Activated CD8-positive, alpha-beta memory T cell treated with anti-CD3 and anti-CD28 coated beads for 1 hour (primary cell): ENCODE measurements at places on chromosomes 13 and 19.

GRCh38 chr13:24180750-24181377 is 20.3 kb downstream of the SPATA13 start:
- DNase-seq, result no peak

DNA sequence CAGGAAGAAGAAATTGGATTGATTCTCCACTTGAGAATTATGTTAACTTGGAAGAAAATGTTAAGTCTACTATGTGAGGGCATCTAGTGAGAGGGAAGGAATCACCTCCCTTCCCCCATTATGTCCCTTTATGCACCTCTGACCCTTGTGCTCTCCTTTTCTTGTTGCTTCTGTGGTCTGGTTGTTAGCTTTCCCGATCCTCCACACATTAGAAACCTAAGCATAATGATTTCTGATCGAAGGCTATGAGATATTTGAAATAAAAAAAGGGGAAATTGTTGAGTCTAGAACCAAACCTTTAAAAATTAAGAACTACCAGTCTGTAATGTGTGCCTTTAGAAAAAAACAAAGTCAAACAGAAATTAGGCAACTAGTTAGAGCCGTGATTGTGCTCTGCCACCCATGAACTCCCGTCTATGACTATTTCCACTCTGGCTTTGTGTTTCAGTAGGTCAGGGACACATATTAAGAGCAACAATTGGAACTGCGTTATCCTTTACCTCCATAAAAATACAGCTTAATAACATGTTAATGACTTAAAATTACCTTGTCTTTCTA is 463 bp upstream of the GPC6 start:
- no peak for DNase-seq

DNA sequence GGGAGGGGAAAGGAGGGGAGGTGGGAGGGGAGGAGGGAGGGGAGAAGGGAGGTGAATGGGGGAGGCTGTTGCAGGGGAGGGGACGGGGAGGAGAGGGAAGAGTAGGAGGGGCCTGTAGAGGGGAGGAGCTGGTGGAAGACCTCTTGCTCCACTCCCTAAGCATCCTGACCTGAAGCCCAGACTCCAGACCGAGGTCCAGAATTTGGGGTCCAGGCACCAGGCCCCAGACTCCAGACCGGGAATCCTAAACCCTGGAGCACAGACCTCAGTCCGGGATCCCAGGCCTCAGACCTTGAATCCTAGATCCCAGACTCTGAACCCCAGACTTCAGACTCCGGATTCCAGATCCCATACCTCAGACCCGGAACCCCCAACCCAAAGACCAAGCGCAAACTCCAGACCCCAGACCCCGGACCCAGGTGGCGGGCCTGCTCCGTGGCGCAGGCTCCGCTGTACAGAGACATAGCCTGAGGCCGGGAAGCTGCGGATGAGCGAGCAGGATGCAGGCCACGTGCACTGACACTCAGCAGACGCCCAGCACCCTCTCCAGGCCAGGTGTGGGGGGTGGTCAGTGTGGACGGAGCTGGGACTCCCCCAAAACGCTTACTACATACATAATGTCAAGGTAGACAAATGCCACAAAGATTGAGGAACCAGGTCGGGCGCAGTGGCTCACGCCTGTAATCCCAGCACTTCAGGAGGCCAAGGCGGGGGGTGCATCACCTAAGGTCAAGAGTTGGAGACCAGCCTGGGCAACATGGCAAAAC is 710 bp upstream of the BTBD2 start:
- no peak for DNase-seq

DNA sequence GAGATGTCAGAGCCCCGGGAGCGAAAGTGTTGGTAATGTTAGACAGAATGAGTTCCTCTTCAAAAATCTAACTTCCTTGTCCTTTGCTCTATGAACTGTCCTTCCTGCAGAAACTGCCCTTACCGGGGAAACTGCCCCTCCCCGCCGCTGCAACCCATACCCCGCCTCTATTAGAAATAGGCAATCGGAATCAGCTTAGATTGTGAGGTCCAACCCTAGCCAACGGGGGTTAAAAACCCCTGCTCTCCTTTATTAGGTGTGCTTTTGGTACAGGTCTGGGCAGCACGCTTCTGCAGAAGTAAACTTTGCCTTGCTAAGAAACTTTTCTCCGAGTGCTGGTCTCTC is 11.5 kb upstream of the CAPNS1 start:
- DNase-seq, result no peak

GRCh38 chr13:34179481-34179880 is 361.5 kb downstream of the RFC3 start:
- DNase-seq, result no peak

DNA sequence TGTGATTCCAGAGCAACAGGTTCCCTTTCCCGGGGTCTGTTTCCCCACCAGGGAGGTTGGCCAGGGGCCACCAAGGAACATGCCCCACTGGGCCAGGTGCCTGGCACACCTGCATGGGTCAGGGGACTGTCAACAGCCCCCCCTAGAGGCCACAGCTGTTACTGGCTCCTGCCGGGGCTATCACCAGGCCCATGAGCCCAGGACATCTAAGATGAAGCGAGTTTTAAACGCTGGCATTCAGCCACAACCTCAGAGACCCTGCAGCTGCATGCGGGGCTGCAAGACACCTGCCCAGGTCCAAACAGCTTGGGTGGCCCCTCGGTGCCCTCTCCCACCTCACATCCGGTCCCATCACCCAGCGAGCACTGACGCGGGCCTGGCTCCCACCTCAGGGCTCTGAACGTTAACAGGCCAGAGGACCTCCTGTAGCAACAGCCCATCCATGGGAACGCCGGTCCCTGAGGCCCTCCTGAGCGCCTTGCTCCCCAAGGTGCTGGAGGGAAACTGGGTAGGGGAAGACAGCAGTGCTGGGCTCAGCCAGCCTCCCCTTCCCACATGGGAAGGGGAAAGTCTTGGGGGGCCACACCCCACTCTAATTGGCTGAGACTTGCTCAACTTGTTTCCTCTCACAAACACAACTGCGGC is 12.0 kb downstream of the KHSRP start:
- DNase-seq, result no peak
